ENCODE measurements at places on chromosomes 16 and 17. TPM values are rescaled to one million over a fixed set of nuclear protein-coding genes. Genes with fewer than 3 reads are reported as not detected.

NPIPB9 gene
- total RNA-seq = 3.8 TPM

ENPP7 gene
- total RNA-seq = not detected

CLDN6 gene
- total RNA-seq = not detected

CKLF gene
- 99.0 TPM for total RNA-seq

BAIAP2 gene
- 6.3 TPM for total RNA-seq

THRA gene
- 13.8 TPM for total RNA-seq

DNA sequence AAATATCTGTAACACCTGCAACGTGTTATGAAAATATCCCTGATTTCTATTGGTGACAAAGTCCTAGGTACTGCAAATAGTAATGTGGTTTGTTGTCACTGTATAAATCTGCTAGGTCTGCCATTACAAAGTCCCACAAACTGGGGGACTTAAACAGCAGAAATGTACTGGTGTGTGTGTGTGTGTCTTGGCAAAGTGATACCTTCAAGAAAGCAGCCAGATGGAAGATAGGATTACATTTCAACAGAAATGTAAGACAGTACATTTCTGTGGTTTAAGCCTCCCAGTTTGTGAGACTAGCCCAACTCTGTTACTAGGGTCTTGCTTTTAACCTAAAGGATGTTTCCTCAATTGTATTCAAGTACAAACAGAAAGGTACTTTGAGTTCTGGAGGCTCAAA is 531.7 kb downstream of the NPIPA7 start:
- H3K4me1 ChIP-seq = no peaks in the 10 kb centered on the region
- no peak for DNase-seq
- H3K4me3 ChIP-seq = no peak overlapping the region
- no peak overlapping the region for H3K27ac ChIP-seq

- H3K36me3 ChIP-seq = no peaks in the 10 kb centered on the region
- DNase-seq = no peak
- H3K4me3 ChIP-seq = no peak overlapping the region
- H3K4me1 ChIP-seq = no peaks in the 10 kb centered on the region
- no peak overlapping the region for H3K27ac ChIP-seq
- peaks cover 1% of the 10 kb centered on the region for H3K27me3 ChIP-seq
Observed at GRCh38 chr16:5205361-5206040, 107.9 kb upstream of the EEF2KMT start.

- DNase-seq = no peak
- H3K27ac ChIP-seq = no peak overlapping the region
- no peaks in the 10 kb centered on the region for H3K4me1 ChIP-seq
- no peaks in the 10 kb centered on the region for H3K36me3 ChIP-seq
- no peak overlapping the region for H3K4me3 ChIP-seq
Observed at GRCh38 chr17:79341222-79341780, 266.7 kb downstream of the ENGASE start.

- no peaks in the 10 kb centered on the region for H3K4me1 ChIP-seq
- H3K36me3 ChIP-seq = no peaks in the 10 kb centered on the region
- H3K27ac ChIP-seq = no peak overlapping the region
- DNase-seq = no peak
Observed at GRCh38 chr17:61423967-61424649, 24.5 kb downstream of the TBX2 start.

GRCh38 chr16:80656711-80657150 is 115.9 kb downstream of the DYNLRB2 start:
- no peaks in the 10 kb centered on the region for H3K27me3 ChIP-seq
- H3K4me1 ChIP-seq = peaks cover 15% of the 10 kb centered on the region
- peaks cover 5% of the 10 kb centered on the region for H3K36me3 ChIP-seq
- H3K27ac ChIP-seq = peak overlapping the region; percentile 87

DNA sequence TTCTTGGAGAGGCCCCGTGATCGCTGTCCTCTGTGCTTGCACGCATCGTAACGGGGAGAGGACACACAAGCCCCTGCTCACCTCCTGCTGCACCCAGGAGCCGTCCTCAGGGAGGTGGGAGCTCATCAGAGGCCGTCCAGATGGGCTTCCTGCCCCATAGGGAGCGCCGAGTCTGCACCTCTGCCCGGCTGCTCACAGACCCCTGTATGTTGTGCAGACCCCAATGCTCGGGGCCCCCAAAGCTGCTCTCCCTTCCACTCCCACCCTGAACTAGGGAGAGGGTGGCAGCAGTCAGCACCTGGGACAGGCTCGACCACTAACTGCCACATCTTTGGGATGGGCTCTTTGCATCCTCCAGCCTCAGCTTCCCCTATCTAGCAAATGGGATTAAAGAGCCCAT is 4.4 kb upstream of the ZNF469 start:
- no peaks in the 10 kb centered on the region for H3K36me3 ChIP-seq
- H3K4me1 ChIP-seq = peaks cover 4% of the 10 kb centered on the region
- H3K4me3 ChIP-seq = no peak overlapping the region
- DNase-seq = no peak
- peaks cover 7% of the 10 kb centered on the region for H3K27me3 ChIP-seq
- no peak overlapping the region for H3K27ac ChIP-seq

DNA sequence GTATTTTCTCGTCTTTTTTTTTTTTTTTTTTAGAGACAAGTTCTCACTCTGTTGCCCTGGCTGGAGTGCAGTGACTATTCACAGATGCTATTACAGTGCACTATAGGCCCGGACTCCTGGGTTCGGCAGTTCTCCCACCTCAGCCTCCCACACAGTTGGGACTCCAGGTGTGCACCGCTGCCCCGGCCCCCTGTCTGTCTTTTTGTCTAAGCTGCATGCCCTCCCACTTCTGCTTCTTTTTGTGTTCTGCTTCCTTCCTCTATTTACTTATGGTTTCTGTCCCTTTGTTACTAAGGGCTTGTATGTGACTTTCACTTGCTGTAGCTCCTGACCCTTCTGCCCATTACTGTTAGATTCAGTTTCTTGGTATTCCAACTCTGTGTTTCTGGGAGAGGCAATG is 20.5 kb downstream of the SLC7A6 start:
- peak; percentile 45 for DNase-seq
- H3K36me3 ChIP-seq = peaks cover 74% of the 10 kb centered on the region
- H3K27me3 ChIP-seq = no peaks in the 10 kb centered on the region
- peak overlapping the region; percentile 95 for H3K27ac ChIP-seq
- H3K4me1 ChIP-seq = peaks cover 87% of the 10 kb centered on the region
- H3K4me3 ChIP-seq = peak overlapping the region; percentile 46

GRCh38 chr16:85245307-85246172 is 133.3 kb upstream of the CIBAR2 start:
- no peak overlapping the region for H3K4me3 ChIP-seq
- no peak overlapping the region for H3K27ac ChIP-seq
- peak; percentile 67 for DNase-seq
- no peaks in the 10 kb centered on the region for H3K4me1 ChIP-seq

DNA sequence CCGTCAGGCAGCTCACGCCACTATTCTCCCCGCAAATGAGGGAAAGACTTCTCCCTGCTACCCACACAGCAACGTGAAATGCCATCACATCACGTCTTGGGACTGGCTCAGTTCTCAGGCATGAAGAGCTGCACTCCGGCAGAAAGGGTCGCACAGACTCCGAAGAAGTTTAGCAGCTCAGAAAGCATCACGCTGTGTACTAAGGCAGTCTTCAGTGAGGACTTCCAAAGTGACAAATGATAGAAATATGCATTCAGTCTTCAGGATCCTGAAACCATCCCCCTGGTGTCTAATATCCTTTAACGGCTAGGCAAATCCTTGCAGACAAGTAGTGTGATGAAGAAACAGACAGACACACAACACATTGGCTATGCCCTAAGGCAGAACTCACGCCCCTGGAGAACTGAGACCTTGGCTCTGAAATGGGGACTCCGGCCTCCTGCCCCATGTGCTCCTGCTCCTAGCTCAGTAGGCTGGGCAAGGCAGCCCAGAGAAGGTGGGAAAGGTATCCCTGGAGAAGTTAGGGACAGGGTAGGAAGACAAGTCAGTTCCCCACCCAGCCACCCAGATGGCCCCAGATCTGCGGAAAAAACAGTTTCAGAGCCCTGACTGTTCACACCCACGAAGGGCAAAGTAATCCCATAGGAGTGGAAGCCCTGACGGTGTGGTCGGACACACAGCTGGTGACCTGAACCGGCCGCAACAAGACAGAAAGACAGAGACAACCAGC is 1.6 kb downstream of the XYLT1 start:
- no peak for DNase-seq
- peaks cover 40% of the 10 kb centered on the region for H3K4me1 ChIP-seq
- H3K4me3 ChIP-seq = peak overlapping the region; percentile 90
- H3K27ac ChIP-seq = peak overlapping the region; percentile 61
- peaks cover 2% of the 10 kb centered on the region for H3K27me3 ChIP-seq
- H3K36me3 ChIP-seq = peaks cover 2% of the 10 kb centered on the region

- no peaks in the 10 kb centered on the region for H3K4me1 ChIP-seq
- no peak for DNase-seq
- no peak overlapping the region for H3K27ac ChIP-seq
- peaks cover 9% of the 10 kb centered on the region for H3K27me3 ChIP-seq
- H3K36me3 ChIP-seq = no peaks in the 10 kb centered on the region
Observed at GRCh38 chr16:55641430-55642056, 14.2 kb upstream of the SLC6A2 start.

- DNase-seq = no peak
- H3K27me3 ChIP-seq = peaks cover 19% of the 10 kb centered on the region
- peaks cover 5% of the 10 kb centered on the region for H3K36me3 ChIP-seq
- no peak overlapping the region for H3K4me3 ChIP-seq
- H3K4me1 ChIP-seq = peaks cover 10% of the 10 kb centered on the region
- no peak overlapping the region for H3K27ac ChIP-seq
Observed at GRCh38 chr16:68362947-68363657, 52.3 kb downstream of the PRMT7 start.

- peaks cover 11% of the 10 kb centered on the region for H3K36me3 ChIP-seq
- no peaks in the 10 kb centered on the region for H3K27me3 ChIP-seq
- no peak for DNase-seq
- H3K27ac ChIP-seq = no peak overlapping the region
- H3K4me1 ChIP-seq = peaks cover 6% of the 10 kb centered on the region
Observed at GRCh38 chr17:39484178-39484577, 22.9 kb downstream of the CDK12 start.

Measured in activated CD8-positive, alpha-beta T cell treated with anti-CD3 and anti-CD28 coated beads for 36 hours (primary cell).